Stimulated activated CD8-positive, alpha-beta memory T cell treated with anti-CD3 and anti-CD28 coated beads, Interleukin-4, amount 100 ng/mL, for 1 hour (primary cell): ENCODE measurements at places on chromosomes 16 and 17.

GRCh38 chr16:79165079-79165478 is 435.5 kb downstream of the MAF start:
- no peak for DNase-seq

- DNase-seq = no peak
Observed at GRCh38 chr16:29894352-29894751, 5.0 kb downstream of the SEZ6L2 start.

- DNase-seq = no peak
Observed at GRCh38 chr17:42428141-42428944, 5.3 kb upstream of the CAVIN1 start.

- no peak for DNase-seq
Observed at GRCh38 chr17:38881600-38882191, 11.8 kb downstream of the LASP1 start.

GRCh38 chr16:88739139-88739976 is 33.1 kb downstream of the CTU2 start:
- DNase-seq = no peak

- no peak for DNase-seq
Observed at GRCh38 chr16:68069511-68070248, 15.5 kb upstream of the NFATC3 start.

DNA sequence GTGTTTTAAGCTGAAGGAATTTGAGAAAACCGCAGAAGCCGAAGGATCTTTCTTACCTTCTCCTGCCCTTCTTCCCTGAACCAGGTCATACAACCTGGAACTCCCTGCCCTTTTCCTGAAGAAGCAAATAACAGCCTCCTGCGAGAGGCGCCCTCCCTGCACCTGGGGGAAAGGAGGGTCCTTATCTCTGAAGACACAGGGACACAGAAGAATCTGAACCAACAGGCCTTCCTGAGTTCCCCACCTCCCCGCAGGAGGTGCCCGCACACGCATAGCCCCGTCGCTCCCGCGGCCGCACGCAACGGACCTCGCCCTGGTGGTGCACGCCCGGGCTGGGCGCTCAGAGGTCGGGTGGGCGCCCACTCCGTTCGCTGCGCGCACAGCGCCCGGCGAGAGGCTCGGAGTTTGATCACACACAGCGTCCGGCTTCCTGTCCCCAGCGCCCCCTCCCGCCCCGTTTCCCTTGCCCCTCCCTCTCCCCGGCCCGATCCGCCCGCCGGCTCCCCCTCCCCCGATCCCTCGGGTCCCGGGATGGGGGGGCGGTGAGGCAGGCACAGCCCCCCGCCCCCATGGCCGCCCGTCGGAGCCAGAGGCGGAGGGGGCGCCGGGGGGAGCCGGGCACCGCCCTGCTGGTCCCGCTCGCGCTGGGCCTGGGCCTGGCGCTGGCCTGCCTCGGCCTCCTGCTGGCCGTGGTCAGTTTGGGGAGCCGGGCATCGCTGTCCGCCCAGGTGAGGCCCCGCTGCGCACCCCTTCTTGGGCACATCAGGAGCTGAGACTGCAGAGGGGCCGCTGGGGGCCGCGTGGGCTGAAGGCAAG is at the start of gene TNFSF12:
Gene TNFSF12 (plus strand): TSS at position 474 of the 816 bp plus-strand sequence. CDS start 96 bp downstream, at position 570.
- DNase-seq = no peak

DNA sequence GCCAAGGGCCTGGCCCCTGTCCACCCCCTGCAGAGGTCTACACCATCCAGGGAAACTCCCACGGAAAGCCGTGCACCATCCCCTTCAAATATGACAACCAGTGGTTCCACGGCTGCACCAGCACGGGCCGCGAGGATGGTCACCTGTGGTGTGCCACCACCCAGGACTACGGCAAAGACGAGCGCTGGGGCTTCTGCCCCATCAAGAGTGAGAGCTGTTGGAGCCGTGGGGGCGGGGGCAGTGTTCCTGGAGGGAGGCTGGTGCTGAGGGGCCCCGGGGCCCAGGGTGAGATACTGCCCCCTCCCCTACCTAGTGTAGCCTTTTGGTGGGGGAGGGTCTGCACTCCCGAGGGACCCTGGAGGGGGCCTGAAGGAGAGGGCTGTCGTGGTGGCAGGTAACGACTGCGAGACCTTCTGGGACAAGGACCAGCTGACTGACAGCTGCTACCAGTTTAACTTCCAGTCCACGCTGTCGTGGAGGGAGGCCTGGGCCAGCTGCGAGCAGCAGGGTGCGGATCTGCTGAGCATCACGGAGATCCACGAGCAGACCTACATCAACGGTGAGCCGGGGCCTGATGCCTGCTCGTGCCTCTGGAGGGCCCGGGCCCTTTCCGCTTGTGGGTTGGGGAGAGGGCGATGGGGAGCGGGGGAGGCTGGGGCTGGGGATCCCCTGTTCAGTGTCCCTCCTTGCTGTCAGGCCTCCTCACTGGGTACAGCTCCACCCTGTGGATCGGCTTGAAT is 38.8 kb downstream of the MRC2 start:
- no peak for DNase-seq

DNA sequence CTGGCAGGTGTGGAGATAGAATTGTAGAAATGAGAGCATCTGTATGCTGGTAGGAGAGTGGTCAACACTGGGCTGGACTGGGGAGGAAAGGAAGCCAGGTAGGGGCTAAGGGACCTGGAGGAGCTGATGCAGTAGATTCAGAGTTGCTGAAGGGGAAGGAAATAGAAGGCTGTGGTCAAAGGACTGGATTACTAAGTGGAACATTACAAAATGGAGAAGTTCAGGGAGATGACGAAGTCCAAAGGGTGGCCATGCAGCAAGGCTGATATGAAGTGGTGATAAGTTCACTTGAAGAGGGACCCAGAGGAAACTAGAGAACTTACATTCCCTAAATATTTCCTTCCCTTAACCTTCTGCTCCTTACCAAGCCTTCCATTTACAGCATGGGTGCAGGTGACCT is 8.6 kb upstream of the CCL2 start:
- no peak for DNase-seq

GRCh38 chr17:2950846-2951245 is 112.6 kb downstream of the OR1D5 start:
- DNase-seq = no peak

DNA sequence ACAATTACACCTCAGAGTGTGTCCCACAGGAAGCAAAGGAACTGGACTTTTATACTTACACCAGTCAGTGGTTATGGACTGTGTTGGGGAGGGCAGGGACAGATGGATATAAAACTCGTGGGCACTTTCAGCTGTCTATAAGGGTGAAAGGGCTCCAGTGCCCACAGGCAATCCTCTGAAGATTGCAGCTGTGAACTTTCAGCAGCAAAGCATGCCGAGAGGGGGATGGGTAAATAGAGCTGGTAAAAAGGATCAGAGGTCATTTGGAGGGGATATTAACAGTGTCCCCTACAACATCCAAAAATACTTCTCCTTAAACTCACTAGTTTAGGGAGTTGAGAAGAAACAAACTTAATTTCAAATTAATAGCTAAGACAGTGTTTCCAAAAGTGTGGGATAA is 13.3 kb upstream of the RFWD3 start:
- no peak for DNase-seq

DNA sequence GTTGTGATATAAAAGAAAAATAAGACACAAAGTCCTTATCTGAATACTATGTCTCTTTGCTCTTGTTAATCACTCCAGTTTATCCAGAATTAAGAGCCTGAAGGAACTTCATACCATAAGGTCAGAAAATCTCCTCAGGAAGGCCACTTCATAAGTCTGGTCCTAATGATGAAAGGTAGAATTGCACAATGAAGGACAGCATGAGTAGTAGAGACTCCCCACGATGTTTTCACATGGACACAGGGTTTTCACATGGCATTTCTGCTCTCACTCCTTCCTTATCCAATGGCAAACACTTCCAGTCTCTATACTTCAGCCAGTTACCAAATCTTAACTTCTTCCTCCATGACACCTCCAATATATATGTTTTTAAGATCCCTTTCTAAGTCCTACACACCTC is 10.2 kb upstream of the C17orf78 start:
- no peak for DNase-seq

- peak; percentile 15 for DNase-seq
Observed at GRCh38 chr16:87324411-87325275, 7.5 kb upstream of the C16orf95 start.

DNA sequence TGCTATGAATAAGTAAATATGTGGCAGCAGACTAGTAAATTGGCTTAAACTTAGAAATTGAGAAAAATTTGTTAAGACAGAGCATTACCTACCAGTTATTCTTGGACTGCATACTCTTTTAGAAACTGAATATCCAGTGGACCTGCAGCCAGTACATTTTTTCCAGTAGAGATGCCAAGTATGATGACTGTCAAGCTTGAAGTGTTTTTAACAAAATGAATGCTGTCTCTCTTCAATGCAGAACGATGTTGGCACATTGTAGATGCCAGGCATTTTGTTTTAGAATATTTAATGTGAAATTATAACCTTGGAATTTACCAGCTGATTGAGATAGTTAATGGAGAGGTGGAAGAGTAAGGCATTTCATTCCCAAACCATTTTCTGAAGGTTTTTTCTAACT is 52.5 kb downstream of the NFAT5 start:
- DNase-seq = no peak

GRCh38 chr16:75138636-75139035 is 9.7 kb upstream of the ZFP1 start:
- DNase-seq = no peak

GRCh38 chr17:17568772-17569195 is 22.7 kb downstream of the PEMT start:
- peak; percentile 22 for DNase-seq

- DNase-seq = no peak
Observed at GRCh38 chr17:5669191-5669590, 84.9 kb upstream of the NLRP1 start.

GRCh38 chr16:48421741-48422140 is 36.5 kb upstream of the SIAH1 start:
- no peak for DNase-seq

DNA sequence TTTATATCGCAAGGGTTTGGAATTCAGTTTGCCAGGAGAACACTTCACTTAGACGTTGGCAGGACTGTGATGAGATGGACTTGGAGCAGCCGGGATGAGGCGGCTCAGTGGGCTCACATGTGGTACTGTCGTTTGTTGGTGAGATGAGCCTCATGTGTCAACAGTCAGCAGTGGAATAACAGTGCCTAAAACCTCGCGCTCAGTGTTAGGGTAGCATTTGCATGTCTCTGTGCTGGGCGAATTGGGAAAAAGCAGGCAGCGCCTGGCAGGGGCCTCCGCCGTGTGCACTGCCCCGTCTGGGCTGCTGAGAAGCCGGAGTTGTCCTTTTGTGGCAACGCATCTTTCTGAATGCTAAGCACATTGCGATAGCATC is 49.7 kb downstream of the CRISPLD2 start:
- DNase-seq = no peak
